ENCODE measurements at places on chromosomes 12 and 14. TPM values are rescaled to one million over a fixed set of nuclear protein-coding genes. Genes with fewer than 3 reads are reported as not detected.

PRH2 gene
- total RNA-seq, result not detected

MMP19 gene
- not detected for total RNA-seq

SELPLG gene
- 1.4 TPM for total RNA-seq

LTBR gene
- total RNA-seq, result 2.2 TPM

STYK1 gene
- total RNA-seq, result 0.74 TPM

ASB2 gene
- total RNA-seq, result 208 TPM

DNA sequence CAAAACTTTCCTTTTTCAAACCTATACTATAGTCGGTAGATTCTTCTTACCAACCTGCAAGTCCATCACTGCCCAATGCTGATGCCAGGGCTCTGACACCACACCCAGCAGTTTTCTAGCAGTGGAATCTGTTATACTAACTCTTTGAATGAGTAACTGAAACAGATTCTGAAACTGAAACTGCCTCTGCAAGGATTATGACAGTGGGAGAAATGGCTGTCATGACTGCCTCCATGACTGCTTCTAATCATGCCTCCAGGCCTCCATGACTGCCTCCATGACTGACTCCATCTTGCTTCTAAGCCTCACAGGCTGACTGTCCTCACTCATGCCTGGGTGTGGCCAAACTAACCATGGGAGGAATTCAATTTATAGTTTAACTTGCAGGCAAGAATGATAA is 29.4 kb upstream of the OXA1L start:
- H3K4me1 ChIP-seq, result no peaks in the 10 kb centered on the region
- DNase-seq, result no peak

- no peak overlapping the region for H3K27ac ChIP-seq
- H3K36me3 ChIP-seq, result no peaks in the 10 kb centered on the region
- no peak overlapping the region for H3K4me3 ChIP-seq
- no peaks in the 10 kb centered on the region for H3K27me3 ChIP-seq
These were observed 64.3 kb upstream of the DIO3 start for GRCh38 chr14:101496776-101497683.

DNA sequence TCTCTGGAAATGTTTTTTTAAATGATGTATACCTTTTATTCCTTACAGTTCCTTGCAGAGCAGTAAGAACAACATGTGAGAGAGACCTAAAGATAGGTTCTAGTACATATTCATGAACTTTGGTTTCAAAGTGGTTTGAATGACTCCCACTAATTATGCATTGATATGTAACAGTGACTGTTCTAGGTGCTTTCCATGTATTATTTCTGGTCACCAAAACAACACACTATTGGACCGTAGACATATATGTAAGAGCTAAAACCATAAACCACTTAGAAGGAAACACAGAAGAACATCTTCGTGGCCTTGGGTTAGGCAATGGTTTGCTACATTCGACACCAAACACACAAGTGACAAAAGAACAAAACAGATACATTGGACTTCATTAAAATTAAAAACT is 37.9 kb downstream of the SOX5 start:
- DNase-seq, result no peak
- no peaks in the 10 kb centered on the region for H3K4me1 ChIP-seq
- no peaks in the 10 kb centered on the region for H3K27me3 ChIP-seq
- H3K27ac ChIP-seq, result no peak overlapping the region

- H3K27me3 ChIP-seq, result no peaks in the 10 kb centered on the region
- peak; percentile 70 for DNase-seq
- peaks cover 14% of the 10 kb centered on the region for H3K4me1 ChIP-seq
- H3K4me3 ChIP-seq, result peak overlapping the region; percentile 85
- peak overlapping the region; percentile 41 for H3K27ac ChIP-seq
- H3K36me3 ChIP-seq, result no peaks in the 10 kb centered on the region
These were observed 5.2 kb downstream of the IRF2BPL start for GRCh38 chr14:77023001-77023996.

DNA sequence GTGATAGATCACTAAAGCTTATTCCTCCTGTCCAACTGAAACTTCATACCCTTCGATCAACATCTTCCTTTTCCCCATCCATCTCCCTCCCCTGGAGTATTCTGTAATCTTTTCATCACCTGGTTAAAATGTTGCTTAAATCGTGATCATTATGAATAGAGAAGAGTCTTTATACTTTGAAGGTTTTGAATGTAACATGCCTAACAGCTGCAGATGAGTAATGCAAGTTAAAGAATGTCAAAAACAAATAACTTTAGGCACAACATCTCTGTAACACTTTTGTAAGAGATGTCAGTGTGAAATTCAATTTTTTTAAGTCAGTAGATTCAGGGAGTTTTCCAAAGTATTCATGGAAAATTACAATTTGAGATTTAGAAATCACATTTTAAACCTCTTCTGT is 25.0 kb downstream of the RXYLT1 start:
- no peaks in the 10 kb centered on the region for H3K4me1 ChIP-seq
- H3K27me3 ChIP-seq, result no peaks in the 10 kb centered on the region
- no peak for DNase-seq
- no peaks in the 10 kb centered on the region for H3K36me3 ChIP-seq
- H3K27ac ChIP-seq, result no peak overlapping the region

DNA sequence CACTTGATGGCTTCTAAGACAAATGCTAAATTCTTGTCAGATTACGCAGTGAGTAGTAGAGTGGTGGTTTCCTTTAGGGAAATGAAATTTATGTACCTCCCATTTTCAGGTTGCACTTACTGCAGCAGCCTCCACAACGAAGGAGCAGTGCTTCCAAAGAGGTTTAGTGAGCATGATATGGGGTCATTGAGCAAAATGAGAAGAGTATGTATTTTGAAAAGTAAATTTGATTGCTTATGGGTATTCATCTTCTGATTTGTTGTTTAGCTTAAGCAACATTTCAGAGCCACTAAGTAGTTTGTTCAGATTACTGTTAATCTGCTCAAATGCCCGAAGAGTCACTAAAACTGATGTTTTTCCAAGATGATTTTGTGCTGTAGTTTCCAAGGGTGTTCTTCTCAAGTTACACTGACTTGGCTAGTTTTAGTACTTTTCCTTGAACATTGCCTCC is 493.6 kb downstream of the PCNX1 start:
- H3K36me3 ChIP-seq, result no peaks in the 10 kb centered on the region
- peak; percentile 35 for DNase-seq
- H3K4me3 ChIP-seq, result no peak overlapping the region
- H3K4me1 ChIP-seq, result peaks cover 12% of the 10 kb centered on the region

- no peaks in the 10 kb centered on the region for H3K36me3 ChIP-seq
- H3K27ac ChIP-seq, result no peak overlapping the region
- H3K27me3 ChIP-seq, result peaks cover 100% of the 10 kb centered on the region
- no peak for DNase-seq
- peaks cover 7% of the 10 kb centered on the region for H3K4me1 ChIP-seq
These were observed 4.7 kb upstream of the LHX5 start for GRCh38 chr12:113476176-113476986.

Data from cardiac muscle cell (in vitro differentiated cells and primary cell).